ENCODE measurements at places on chromosomes 4 and X.
A peak's percentile ranks its signal among the peaks of the same experiment; 100 is the strongest.

DNA sequence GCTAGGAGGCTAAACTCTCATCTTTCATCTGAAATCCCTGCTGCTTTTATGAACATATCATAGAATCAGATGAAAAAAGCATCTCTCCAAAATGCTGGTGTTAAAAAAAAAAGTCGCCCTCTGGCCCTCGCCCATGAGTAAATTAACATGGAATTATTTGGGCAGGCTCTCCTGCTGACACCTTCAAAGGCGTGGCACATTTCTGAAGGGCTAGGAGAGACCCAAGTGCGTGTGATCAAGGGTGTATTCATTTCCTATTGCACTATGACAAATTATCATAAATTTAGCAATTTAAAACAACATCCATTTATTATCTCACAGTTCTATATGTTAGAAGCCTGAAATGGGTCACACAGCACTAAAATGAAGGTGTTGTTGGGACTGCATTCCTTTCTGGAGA, 5.1 kb downstream of the ANXA3 start:
- no peak for DNase-seq

GRCh38 chr4:89837385-89837992, 528 bp upstream of the SNCA start:
- peak; percentile 10 for DNase-seq

GRCh38 chr4:186765673-186766546, 42.3 kb upstream of the FAT1 start:
- no peak for DNase-seq

- no peak for DNase-seq
Measured at GRCh38 chr4:98639108-98639507, 19.3 kb downstream of the TSPAN5 start.

DNA sequence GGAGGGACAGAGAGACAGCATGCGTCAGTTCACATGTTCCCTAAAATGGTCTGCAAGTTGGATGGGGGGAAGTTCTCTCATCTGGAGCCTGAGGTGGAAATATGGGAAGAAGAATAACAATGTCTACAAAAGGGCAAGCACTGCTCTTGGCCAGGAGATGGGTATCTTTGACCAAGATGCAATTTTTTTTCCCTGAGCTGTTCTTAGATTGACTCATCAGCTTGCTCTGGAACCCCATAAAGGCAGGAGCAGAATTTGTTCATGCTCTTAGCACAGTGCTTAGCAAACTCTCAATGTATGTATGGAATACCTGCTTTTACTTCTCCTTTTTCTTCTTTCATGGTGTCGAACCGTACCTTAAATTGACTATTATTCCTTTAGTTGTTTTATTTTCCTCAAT, 90.5 kb upstream of the ZNF827 start:
- DNase-seq, result no peak

- no peak for DNase-seq
Measured at GRCh38 chr4:133498149-133498548, 349.1 kb downstream of the PCDH10 start.

DNA sequence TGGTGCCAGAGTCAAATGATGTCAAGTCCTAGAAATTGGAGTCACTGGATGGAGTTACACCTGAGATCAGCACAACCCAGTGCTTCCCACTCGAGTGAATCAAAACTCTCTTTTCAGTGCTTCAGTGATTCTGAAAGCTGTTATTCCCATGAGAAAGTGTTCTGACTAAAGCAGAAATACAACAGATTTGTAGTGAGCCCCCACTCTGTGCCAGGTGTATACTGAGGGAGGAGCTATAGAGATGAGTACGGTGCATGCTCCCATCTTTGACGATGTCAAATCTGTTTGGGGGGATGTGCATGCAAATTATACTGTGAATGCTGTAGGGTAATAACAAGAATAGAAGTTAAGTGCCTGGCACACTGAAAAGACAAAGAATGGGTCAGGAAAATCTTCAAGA, 330.2 kb downstream of the HS3ST1 start:
- peak; percentile 11 for DNase-seq

DNA sequence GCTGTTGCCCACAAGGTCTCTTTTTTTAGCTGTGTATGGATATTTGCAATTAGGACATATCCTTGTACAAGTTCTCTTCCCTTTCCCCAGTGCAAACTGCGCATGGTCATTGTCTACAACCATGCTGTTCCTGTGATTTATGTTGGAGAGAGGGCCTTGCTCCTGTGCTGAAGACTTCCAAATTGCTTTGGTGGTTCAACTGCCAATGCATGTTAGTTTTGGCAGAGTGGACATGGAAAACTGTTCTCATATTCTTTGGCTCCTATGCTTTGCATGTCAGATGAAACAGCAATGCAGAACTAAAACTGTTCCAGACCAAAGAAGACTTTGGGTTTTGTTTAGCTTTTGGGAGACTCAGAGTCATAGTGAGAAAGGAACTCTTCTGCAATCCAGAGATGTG, 148.8 kb upstream of the EDNRA start:
- no peak for DNase-seq

DNA sequence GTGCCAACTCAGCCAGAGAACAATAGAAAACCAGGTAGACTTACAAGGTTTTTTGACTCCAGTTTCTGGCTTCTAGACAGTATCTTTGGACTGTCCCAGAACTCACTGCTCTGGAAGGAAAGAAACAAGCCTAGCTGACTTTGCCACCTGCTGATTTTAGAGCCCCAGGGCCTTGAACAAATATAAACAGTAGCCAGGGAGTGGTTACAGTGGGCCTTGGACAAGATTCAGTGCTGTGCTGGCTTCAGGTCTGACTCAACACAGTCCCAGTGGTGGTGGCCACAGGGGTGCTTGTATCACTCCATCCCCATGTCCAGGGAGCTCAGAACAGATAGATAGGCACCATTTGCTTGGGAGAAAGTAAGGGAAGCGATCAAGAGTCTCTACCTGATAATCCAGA, 694.1 kb upstream of the ADGRL3 start:
- no peak for DNase-seq

DNA sequence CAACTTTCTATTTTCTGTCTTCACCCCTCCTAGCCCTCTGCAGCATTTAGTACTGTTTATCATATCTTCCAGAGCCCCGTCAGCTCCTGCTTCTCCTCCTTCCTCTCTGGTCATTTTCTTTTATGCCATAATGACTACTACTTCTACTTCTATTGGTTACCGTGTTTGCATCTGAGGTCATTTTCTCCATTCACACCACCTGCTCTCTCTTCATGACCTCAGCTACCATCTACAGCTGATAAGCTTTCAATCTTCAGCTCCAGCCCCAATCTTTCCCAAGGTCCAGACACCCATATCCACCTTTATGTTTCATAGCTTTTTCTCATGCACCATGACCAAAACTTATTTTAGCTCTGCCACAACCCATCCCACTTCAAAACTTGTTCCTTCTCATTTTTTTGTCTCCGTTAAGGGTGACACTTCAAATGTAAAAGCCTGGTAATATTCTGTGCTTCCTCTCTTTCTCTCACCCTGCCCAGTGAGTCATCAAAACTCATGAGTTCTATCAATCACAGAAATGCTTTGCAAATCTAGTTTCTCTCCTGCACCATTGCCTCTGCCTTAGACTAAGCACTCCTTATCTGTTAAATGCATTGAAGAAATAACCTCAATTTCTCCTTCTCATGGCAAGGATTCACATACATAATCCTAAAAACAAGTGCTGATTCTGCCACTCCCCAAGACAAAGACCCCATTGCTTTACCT, 71.3 kb upstream of the IQCM start:
- DNase-seq, result no peak

- no peak for DNase-seq
Measured at GRCh38 chr4:43452948-43453347, 560.4 kb downstream of the GRXCR1 start.

- no peak for DNase-seq
Measured at GRCh38 chr4:109622626-109623025, 62.6 kb downstream of the MCUB start.

DNA sequence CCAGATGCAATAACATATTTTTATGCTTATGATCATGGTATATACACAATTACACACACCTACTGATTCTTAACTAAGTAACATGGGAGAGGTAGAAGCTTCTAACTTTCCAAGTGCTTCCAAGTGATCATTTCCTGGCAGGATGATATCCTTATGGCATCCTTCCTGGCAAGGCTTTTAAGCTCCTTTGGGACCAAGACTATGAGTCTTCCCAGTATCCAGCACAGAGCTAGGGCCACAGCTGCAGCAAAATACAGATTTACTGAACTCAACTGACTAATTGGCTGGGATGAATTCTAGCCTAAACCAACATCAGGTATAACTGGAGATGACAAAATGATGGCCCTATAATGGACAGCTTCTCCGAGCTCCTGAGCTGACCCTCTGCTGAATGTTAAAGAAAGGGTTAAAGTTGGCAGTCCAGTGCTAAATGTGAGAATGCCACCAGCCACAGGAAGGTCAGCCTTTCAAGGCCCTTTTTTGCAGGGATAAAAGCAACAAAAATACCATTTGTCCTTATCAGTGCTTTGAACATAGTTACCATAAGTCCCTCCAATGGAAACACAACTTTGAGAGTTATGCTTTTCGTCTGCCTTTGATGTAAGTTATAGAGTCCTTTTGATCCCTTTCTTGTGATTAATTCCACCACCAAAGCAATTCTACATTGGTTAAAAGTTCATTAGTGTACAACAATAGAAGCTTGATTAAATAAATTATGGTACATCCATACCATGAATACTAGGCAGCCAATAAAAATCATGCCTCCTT, 73.4 kb downstream of the MGST2 start:
- no peak for DNase-seq

DNA sequence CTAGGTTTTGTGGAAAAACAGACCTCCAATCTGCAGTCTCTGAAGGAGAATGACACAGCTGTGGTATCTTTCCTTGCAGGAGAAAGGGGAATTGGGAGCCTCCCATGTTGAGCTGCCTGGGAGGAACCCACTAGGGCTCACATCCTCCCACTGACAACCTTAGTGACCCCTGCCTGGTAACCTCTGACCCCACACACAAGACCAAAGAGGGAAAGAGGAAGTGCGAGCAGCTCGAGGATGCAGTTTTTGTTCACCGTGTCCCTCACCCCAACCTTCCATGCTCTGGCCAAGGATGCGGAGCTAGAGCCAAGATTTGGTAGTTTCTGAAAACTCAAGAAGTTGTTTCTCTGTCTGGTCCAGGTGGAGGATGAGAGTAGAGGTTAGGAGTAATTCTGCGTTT, 5.4 kb upstream of the ZXDA start:
- DNase-seq, result no peak

DNA sequence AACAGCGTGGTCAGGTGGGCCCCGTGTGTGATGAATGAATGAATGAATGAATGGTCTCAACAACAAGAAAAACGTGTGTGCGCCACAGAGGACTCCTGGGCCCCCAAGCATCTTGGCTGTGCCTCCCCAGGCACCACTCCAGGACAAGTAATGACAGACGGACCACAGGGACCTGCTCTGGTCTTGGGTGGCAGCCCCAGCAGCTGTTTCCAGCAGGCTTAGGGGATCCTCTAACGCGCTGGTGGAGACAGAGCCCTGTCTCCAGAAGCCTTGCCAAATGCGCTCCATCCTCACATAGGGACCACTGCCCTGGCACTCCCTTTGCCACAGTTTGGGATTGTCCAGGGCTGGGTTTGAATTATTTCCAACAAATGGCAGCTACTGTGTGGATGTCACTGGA, 39.1 kb downstream of the PSAPL1 start:
- no peak for DNase-seq

- no peak for DNase-seq
Measured at GRCh38 chr4:112311516-112311915, 14.3 kb downstream of the ALPK1 start.

- peak; percentile 11 for DNase-seq
Measured at GRCh38 chrX:38881727-38882126, 80.5 kb downstream of the MID1IP1 start.

GRCh38 chr4:1196421-1197183, 24.2 kb upstream of the SPON2 start:
- no peak for DNase-seq

DNA sequence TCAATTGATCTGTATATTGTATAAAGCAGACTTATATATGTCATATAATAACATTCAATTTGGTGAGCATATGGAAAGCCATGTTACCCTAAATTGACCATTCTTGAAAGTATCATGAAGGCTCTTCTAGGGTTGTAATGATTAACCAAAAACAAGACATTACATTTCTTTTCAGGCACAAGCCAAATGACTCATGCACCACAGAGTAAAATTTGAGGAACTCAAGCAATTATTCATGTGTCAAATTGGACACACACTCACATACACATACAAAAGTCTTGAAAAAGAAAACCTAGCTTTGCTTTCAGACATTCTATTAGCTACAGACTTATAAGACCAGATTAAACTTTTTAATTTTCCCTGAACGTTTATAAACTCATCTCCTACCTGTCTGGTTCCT, 146.5 kb upstream of the PCDH18 start:
- DNase-seq, result no peak

- DNase-seq, result no peak
Measured at GRCh38 chr4:137209240-137209639, 323.1 kb downstream of the PCDH18 start.

DNA sequence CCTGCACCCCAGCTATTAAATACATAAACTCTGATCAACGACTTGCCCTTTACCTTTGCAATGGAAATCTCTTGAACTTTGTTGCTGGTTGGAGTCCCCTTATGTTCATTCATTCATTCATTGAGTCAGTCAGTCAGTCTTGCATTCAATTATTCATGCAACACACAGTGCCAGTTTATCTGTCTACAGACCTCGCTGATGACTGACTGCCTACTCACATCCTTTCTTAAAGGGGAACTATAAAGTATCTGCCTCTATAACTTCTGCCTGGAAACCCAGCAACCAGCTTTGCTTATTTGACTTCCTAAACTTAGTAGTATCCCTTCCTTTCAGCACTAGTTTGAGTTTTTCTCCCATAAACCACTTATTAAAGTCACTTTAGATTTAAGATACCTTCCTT, 620.8 kb upstream of the ADGRL3 start:
- no peak for DNase-seq

GRCh38 chrX:110172215-110172614, 145.7 kb downstream of the AMMECR1 start:
- DNase-seq, result peak; percentile 60

DNA sequence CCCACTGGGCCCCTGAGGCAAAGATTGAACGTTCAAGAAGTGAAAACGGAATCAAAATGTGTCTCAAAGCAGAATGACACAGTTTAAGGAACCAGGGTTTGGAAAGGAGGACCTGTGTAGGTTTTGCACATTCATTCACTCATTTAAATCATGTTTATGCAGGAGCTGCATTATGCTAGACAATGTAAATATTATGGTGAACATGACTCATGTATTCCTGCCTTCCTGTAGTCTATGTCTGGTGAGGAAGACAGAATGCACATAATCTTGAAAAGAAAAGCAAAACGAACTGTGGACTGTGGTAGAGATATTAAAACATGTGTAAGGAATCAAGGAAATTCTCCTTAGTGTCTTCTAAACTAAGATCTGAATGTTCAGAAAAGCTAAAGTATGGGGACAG, 311.8 kb upstream of the SMIM31 start:
- DNase-seq, result no peak

GRCh38 chr4:40912460-40913184, 162.9 kb downstream of the NSUN7 start:
- no peak for DNase-seq

GRCh38 chr4:130074096-130074495, 978.1 kb downstream of the C4orf33 start:
- DNase-seq, result no peak
